ENCODE measurements at places on chromosomes 7 and 10.

DNA sequence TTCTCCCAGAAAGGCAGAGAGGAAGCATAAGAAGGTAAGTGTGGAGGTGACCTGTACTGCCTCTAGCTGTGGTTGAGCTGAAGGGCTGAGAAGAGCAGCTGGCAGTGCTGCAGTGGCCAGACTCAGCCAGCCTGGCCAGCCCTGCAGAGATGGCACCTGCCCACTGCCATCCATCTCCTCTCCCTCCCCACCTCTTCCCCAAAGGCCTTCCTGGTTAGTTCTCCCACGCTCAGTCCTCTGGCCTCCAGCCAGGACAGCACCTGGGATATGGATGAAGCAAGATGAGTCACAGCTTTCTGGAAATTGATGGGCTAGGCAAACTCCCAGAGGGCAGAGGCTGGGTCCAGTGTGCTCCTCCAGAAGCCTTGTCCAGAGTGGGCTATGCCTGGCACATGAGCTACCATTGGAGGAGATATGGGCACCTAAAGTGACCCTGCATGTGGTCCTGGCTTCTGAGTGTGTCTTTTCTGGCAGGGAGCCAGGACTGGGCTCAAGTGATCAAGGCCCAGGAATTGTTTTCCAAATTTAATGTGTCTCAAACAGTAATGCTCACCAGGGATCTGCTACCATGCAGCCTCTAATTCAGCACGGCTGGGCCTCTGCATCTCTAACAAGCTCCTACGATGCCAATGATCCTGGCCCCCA is 81.0 kb upstream of the CACUL1 start:
- DNase-seq, result no peak

DNA sequence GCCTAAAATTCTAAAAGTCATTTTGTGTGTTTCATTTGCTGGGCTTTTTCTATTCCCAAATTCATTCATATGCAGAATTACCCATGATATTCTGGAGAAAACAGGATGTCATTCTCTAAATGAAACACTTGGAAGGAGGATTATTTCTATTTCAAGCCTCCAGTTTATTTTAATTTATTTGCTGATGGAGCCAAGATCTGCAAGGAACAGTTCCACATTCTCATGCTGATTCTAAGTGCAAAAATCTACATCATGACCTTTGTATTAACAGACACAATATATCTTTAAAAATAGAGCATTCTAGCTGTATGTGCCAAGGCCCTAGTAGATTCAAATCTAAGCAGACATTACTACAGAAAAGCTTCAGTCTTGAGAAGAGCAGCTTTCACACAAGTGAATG is 51.3 kb upstream of the KCND2 start:
- no peak for DNase-seq

DNA sequence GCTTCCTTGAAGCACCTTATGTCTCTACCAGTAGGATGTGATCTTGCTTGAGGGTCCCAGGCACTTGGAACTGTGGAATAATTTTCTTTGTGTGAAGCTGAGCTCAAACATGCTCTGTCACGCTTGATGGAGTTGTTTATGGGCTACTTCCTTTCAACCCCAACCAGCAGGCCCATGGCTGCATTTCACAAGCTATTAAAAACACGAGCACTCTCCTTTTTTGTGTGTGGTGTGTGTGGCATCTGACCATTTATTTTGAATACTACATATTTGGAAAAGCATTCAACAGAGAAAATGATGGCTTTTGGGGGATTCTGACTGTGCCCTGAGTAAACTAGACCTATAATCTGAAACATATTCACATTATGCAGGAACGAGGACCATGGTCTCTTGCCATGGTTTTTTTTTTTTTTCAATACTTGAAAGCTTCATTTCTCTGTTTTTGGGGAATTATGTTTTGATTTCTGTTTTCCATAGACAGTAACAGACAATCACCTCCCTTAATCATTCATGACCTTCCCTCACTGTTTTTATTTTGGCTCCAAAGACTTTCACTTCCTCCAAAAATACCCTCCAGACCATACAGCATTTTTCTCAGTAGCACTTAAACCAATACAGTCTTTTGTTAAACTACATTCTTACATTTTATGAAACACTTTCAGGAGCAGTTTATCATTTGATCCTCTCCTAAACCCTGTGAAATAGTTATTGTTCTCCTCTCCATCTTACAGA is 233.6 kb upstream of the BMPER start:
- DNase-seq, result no peak

- DNase-seq, result no peak
Observed at GRCh38 chr7:143487566-143487965, 9.9 kb downstream of the TAS2R41 start.

DNA sequence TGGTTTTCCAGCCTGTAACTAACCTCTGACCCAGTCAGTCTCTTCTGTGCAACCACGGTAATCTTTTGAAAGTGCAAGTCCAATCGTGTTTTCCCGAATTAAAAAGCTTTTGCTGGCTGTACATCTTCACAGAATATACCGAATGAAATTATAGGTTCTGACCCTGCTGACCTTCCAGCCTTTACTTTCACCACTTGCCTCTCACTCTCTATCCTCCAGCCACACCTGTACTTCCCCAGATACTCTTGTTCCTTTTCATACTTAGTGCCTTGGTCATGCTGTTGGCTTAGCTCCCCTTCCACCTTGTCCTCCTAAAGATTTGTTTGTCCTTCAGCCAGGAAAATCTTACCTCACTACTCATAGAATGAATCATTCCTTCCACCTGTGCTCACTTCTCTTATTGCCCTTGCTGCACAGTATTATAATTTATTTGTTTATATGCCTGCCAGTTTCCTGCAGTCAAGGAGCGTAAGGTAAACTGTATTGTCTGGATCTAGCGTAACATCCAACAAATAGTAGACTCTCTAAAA is 2.3 kb upstream of the PNPLA8 start:
- no peak for DNase-seq

DNA sequence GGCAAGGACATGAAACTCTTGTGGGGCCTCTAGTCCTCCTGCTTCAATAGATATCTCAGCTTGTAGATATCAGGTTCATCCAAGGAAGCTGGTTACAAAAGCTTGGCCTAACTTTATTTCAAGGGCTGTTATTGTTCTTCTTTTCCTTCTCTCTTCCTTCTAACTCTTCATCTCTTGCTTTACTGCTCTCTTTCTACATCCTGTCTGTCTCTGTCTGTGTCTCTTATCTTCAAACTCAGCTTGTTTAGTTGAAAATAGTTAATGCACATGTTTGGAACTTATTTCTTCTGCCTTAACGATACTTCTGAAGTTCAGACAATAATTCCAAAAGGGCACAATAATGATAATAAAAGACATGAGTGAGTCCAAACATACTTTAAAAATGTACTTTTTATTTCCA is 393.9 kb downstream of the NXPH1 start:
- DNase-seq, result no peak

DNA sequence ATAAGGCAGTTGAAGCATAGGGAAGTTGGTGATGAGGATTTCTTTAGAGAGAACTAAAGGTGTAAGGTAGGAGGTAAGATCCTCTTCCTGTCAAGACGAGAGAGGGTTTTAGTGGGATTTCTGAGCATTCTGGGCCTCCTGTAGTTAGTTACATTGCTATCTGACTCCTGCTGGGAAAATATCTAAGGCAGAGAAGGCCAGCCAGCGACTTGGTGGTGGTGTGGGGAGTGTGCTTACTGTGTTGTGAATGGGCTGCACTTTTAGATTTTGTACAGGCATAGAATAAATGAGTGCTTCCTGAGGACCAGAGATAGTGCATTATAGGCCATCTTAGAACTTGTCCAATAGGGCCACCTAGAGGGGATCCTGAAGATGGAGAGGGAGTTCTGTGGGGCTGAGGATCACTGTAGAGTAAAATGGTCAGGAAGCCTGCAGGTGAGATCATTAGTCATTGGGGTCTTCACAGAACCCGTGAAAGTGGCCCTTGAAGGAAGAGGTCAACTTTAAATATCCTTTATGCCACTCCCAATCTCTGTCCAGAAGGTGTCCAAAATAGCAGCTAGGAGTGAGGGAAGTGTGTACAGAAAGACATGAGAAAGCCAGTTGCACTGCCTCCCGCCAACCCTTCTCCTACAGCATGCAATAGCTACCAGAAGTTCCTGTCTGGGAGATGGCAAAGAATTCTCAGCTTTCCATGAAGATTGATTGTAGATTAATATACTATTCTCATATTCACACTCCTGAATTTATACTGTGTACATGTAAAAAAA is 266.6 kb downstream of the POLR1F start:
- peak; percentile 43 for DNase-seq

- DNase-seq, result no peak
Observed at GRCh38 chr10:77626266-77626935, 11.2 kb downstream of the KCNMA1 start.

- no peak for DNase-seq
Observed at GRCh38 chr7:40986351-40986873, 716.5 kb downstream of the INHBA start.

DNA sequence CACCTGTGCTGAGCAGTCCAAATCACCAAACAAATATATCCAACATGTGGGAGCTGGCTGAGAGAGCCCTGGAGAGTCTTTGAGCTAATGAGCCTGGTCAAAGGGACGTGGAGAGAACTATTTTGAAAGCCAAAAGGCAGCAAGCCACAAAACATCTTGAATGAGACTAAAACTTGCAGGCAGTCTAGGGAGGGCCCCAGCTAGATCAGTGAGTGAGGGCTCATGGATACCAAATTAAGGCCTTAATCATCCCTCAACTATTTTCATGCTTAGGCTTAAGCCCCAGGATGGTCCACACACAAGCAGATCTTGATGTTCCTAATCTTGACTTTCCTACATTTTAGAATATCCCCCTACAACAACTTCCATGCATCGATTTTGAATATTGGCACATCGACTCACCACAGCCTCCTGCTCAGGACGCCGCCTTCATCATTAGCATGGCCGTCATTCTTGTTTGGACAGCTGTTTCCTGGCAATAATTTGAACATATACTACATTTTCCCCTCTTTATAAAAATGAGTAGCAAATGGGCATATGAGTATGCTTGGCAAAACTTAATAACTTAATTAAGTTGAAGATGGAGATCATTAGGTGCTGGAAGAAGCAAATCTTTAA is 86.9 kb upstream of the ADAM12 start:
- DNase-seq, result no peak

DNA sequence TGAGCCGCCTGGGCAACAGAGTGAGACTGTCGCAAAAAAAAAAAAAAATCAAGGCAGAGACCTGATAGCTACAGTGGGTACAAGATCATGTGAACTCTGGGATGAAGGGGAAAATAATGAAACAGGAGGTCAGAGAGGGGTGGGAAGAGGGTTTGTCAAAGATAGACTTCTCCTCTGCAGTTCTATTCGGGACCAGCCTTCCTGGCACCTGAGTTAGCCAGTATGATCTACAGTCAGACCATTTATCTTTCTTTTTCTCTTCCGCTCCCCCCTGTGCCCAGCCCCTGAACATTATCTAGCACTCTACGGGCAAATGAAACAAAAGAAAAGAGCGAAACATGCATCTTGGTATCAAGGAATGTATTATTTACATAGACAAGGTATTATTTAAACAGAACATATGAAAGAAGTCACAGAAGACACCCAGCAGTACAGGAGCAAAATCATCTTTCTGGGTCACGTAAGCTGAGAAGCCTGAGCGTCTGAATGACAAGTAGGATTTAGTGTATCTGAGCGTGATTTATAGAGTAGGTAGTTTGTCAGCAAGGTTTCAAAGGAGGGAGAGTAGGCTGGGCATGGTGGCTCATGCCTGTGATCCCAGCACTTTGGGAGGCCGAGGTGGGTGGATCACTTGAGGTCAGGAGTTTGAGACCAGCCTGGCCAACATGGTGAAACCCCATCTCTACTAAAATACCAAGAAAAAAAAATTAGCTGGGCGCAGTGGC is 109.0 kb downstream of the PRKCQ start:
- DNase-seq, result no peak

DNA sequence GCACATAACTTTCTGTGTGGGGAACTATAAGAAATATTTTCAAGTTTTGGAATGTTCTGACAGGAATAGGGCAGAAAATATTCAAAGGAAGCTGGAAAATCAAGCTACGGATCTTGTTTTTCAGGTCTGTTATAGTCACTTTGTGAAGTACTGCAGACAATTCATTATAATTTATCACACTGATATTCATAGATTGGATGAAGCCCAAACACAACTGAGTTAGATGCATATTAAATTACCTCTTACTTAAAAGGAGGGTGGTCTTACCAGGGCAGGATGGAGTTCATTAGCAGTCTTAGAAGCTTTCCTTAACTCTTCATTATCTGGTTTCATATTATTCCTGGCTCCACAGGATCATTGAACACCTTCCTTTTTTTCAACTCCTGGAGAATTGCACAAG is 242.3 kb downstream of the DYNC1I1 start:
- peak; percentile 40 for DNase-seq

DNA sequence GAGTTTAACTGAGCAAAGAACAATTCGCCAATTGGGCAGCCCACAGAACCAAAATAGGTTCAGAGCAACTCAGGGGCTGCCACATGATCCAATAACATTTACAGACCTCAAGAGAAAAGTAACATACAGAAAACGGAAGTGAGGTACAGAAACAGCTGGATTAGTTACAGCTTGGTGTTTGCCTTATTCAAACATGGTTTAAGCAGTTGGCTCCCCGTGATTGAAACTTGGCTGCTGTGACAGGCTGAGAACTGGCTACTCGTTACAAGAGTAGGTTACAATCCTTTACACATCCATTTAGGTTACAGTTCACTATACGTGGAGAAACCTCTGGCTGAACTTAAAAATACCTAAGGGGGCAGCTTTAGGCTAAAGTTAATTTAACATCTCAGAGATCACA is 673.1 kb upstream of the PHF14 start:
- no peak for DNase-seq

DNA sequence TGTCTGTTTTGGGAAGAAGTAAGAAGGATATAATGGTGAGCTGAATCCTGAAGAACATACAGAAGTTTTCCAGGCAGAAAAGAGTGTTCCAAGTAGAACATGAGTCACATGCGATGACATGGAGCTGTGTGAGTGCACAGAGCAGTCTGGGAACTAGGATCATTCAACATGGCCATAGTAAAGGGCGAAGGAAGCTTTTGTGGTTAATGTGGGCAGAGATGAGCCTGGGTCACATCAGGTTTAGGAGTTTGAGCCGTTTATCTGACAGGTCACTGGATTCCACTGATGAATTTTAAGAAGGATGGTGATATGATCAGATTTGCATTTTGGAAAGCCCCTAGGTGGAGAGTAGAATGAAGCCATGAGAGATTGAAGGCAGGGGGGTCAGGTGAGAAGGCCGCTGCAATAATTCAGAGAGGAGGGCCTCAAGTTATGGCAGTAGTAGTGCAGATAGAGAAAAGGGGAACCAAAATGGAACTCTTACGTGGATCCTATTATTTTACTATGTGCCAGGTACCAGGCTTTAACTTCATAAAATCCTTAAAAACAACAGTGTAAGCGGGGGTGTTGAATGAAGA is 171.3 kb downstream of the RNLS start:
- DNase-seq, result no peak

- DNase-seq, result no peak
Observed at GRCh38 chr10:3852147-3852904, 67.3 kb upstream of the KLF6 start.

- no peak for DNase-seq
Observed at GRCh38 chr7:26054386-26054785, 97.6 kb upstream of the NFE2L3 start.

DNA sequence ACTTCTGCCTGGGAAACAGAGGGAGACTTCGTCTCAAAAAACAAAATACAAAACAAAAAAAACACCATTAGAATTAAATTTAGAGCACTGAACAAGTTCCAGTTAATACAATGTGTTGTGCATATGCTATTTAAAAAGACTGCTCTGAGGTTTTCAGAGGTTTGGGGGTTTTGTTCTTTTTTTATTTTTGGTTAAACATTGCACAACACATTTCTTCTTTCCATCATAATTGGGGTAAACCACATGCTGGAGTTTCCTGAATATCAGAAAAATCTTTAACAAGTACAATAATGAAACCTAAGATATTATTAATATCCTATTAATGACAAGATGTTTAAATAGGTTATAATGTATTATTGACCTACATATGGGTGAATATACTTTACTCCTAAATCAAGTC is 26.3 kb downstream of the IGF2BP3 start:
- no peak for DNase-seq

Measured in SK-N-DZ (cell line).